ENCODE measurements at places on chromosomes 13 and 19. TPM values are rescaled to one million over a fixed set of nuclear protein-coding genes. Genes with fewer than 3 reads are reported as not detected.

DNA sequence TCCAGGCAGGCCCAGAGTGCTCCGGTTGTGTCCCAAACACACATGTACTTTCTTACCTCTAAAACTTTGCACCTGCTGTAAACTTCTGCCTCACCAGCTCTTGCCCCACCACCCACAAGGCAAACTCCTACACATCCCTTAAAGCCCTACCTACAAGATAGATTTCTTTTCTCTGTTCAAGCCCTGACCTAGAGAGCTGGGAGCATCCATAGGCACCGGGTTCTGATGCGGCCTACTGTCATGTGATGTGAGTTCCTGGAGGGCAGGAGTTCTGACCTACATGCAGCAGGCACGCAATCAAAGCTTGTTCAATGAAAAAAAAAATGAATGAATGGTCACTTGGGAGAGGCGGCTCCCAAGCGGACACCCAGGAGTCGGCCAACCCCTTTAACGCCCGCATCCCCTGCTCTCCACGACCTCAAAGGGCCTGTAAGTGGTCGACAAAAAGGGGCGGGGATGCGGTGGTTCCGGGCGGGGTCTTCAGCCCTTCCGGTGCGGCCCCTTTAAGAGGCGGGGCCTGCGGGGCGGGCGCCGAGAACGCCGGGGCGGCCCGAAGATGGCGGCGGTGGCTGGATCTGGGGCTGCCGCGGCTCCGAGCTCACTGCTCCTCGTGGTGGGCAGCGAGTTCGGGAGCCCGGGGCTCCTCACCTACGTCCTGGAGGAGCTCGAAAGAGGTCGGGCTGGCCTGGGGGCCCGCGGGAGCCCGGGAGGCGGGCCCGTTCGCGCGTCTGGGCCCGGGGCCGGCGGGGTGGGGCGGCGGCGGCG, at the start of gene MAP1S:
TSS of gene MAP1S (plus strand) at position 534 of the 765 bp plus-strand sequence. CDS start at position 557, 23 bp downstream.
- DNase-seq, result peak; percentile 71

DNA sequence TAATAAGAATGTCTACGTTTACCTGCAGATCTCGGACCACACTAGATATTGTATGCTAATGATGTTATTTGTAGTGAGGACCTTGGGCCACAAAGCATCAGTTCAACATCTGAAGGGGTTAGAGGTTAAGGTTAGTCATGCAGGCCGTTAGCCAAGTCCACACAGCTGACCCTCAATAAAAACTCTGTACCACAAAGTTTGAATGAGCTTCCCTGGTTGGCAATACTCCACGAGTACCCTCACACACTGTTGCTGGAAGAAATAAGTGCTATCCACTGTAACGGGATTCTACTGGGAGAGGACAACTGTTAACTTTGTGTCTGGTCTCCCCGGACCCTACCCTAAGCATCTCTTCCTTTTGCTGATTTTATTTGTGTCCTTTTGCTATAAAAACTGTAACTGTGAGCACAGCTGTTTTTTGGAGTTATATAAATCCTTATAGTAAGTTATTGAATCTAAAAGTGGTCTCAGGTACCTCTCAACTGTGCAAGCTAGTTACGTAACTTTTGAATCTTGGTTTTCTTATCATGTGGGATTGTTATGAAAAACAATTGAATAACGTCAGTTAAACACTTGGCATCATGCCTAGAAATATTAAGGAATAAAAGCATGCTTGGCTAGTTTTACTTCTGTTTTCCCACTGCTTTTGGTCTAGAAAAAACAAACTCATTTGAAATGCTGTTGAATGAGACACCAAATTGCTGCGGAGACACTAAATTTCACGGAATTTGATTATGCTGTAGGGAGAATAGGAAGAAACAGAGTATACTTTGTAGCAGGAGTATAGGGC, 181.5 kb downstream of the DNAJC3 start:
- no peak for DNase-seq

GRCh38 chr13:36918246-36919131, 1.5 kb downstream of the SMAD9 start:
- no peak for DNase-seq

DNA sequence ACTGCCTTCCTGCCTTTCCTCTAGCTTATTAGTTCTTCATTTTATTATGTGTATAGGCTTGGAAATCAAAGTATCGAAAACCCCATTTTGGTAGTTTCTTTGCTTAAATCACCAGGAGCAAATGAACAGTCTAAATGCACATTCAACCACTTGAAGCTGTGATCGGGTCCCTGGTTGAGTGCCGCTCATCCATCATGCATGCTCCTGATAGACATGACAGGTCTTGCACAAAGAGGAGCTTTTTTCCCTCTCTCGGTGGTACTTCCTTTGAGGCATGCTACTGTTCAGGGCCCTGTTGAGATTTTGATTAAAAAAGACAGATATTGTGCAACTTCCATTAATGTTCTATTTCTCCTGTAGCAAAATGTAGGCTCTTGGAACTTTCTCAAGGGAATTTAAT, 185.8 kb downstream of the OLFM4 start:
- no peak for DNase-seq

DNA sequence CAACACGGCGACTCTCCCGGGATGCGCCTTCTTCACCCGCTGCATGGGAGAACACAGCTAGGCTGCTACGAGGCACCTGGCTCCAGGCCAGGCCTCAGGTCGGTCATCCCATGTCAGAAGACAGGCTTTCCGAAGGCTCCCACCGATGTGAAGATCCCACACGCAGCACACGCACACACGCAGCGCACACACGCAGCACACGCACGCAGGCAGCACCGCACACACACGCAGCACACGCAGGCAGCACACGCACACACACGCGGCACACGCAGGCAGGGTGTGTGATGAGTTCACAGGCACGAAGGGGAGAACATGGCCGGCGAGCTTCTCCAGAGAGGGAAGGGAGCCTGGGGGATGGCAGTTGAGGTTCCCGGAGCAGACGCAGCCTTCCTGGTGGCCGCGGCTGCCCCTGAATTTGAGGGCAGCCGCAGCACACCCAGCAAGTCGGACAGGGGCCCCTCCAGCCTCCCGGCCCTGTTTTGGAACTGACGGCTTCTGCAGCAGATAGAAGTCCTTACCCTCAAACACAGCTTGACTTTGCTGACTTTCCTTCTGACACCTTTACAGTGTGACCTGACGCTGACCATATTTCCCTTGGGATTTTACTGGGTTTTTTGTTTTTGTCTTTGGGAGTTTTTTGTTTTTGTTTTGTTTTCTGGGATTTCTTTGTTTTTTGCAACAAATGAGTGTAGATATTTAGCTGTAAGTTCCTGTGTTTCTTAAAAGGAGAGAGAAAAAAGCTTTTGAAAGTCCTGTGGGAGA, 55.9 kb downstream of the RASA3 start:
- DNase-seq, result peak; percentile 17

DNA sequence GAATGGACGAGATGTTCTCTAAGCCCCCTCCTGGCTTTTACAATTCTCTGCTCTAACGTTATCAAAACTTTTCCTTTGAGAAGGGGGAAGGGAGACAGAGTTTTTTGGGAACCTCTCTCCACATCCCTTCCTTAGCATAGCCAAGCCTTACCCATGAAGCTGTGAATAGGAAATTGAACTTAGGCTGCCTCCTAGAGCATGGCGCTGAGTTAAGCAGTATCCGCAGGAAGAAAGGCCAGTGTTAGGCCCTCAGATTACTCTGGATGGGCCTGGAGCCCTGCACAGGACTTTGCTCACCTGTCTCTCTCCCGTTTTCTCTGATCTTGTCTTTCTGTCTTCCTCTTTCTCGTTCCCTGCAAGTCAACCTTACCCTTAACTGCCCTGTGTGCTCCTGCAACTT, 39.6 kb downstream of the CYP2B6 start:
- no peak for DNase-seq

GRCh38 chr19:49491804-49492572, 4.2 kb upstream of the RPS11 start:
- DNase-seq, result no peak

- no peak for DNase-seq
These were observed 17.2 kb downstream of the PRR36 start for GRCh38 chr19:7856679-7857663.

- DNase-seq, result no peak
These were observed 12.2 kb downstream of the TJP3 start for GRCh38 chr19:3720349-3720917.

Gene PRR12
- 15.9 TPM for total RNA-seq

Gene TNFRSF19
- 45.7 TPM for total RNA-seq

Gene RASGRP4
- 1.8 TPM for total RNA-seq
